ENCODE measurements at places on chromosomes 2 and 18.

GRCh38 chr2:122193622-122194021 lies 438.2 kb downstream of the TSN start:
- no peak for DNase-seq

GRCh38 chr2:10475811-10476660 lies 27.9 kb upstream of the ODC1 start:
- no peak for DNase-seq

- DNase-seq: no peak
Observed at GRCh38 chr2:9613291-9613690, 17.5 kb downstream of the YWHAQ start.

DNA sequence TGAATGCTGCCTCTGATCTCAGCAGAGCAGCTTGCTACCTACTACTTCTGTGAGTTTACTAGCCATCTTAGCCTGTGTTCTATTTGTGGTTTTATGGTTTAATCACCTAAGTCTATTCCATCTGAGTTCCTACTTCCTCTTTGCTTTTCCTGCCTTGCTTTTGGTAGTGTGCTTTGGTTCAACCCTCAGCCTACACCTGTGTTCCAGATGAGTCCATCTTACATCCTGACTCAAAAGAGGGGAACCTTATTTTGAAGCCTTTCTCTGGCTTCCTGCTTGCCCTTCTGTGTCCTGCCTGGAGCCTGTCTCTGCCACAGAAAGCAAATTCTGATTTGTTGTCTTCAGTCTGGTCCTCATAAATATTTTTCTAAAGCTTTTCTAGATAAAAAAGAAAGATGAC lies 530.3 kb upstream of the MEX3C start:
- DNase-seq: no peak

DNA sequence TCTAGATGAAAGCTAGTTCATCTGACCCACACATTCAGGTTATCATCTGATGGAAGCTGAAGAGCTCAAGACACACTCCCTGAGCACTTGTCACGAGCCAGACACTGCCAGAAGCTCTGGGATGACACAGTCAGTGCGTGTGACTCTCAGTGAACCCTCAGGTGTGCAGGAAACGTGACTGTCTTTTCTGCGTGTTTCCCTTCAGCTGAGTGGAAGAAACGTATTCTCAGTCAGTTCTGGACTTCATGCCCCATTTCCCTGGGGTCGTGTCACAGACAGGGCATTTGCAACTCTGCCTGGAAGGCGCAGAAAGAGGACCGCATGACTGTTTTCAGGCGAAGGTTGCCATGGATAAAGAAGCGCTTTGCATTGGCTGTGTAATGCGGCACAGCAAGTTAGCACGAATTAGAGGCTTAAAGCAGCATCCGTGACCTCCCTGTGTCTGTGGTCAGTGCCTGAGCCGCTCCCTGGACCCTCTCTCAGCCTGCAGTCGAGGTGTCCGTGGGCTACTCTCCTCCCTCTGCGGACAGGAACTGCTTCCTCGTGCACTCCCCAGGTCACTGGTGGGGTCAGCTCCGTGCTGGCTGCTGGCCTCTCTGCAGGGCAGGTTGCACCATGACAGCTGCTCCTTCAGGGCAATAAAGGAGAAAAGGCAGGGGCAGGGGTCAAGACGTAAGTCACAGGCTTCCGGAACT lies 3.3 kb upstream of the ALLC start:
- DNase-seq: no peak

DNA sequence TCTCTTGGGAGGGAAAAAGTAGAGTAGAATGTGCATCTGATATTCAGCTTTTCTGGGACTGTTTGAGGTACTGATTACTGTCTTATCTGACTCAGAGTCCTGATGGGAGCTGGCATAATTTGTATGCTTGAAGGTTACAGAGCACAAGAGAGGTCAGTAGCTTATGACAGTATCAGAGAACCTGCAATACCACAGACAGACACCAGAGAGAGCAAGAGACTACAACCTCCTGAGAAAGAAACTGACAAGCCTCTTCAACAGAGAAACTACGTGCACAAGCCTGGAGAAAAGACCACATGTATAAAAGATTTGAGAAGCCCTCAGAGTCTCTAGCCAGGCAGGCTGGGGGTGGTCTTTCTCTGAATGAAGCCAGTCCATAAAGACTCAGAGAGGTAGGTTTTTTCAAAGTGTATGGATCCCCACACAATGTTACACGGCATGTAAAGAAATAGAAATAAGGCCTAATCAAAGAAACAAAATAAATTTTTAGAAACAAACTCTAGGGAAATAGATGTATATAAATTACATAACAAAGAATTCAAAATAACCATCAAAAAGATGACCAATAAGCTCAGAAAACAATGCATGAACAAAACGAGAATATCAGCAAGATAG lies 568.3 kb downstream of the LRRTM4 start:
- peak; percentile 4 for DNase-seq

GRCh38 chr2:232609607-232610006 lies 23.8 kb upstream of the EFHD1 start:
- DNase-seq: no peak

- peak; percentile 65 for DNase-seq
Observed at GRCh38 chr18:63138436-63139340, 180.9 kb downstream of the BCL2 start.

GRCh38 chr2:120465989-120466703 lies 120.2 kb downstream of the INHBB start:
- DNase-seq: no peak

DNA sequence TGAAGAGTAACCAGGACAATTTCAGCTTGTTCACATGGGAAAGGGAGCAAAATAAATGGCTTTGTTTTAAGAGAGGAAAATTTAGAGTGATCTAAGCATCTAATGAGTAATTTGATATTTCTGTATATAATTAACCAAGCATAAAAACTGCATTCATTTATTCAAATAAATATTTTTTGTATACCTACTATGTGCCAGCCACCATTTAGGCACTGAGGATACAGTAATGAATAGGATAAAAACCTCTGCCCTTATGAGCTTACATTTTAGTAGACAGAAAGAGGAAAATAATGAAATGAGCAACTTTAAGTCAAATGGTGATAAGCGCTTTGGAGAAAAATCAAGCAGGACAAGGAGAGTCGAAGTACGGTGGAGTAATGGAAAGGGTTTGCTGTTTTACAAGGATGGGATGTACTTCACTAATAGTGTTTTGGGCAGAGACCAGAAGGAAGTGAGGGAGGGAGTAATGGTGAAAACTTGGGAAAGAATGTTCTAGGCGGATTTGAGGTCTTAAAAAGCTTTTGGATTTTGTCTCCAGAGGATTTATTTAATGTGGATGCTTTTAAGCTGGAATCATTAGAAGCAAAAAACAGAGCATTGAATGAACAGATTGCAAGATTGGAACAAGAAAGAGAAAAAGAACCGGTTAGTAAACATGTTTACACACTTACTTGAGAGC lies 17.4 kb downstream of the NDC80 start:
- no peak for DNase-seq

- DNase-seq: no peak
Observed at GRCh38 chr18:44715842-44716241, 35.2 kb downstream of the SETBP1 start.

DNA sequence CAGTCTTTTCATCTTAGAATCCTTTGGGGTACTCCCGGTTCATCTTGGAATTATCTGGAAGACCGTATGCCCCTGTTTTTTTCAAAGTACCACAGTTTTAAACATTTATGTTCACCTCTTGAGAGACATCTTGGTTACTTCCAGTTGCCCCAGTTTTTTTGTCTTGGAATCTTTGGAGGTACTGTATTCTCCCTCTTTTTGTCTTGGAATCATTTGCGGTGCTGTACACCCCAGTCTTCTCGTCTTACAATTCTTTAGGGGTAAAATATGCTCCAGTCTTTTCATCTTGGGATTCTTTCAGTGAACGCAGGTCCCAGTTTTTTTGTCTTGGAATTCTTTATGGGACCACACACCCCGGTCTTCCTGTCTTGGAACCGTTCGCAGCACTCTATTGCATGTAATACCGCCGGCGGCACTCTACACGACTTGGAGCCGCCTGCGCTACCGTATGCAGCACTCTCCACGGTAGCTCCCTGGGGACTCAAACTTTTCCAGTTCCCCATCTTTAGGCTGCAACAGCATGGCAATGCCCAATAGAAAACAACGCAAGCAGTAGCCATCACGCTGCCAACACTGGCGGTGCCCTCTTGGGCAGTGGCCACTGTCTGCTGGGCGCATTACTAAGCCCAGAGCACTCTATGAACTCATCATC lies 21.2 kb upstream of the ZDBF2 start:
- no peak for DNase-seq

DNA sequence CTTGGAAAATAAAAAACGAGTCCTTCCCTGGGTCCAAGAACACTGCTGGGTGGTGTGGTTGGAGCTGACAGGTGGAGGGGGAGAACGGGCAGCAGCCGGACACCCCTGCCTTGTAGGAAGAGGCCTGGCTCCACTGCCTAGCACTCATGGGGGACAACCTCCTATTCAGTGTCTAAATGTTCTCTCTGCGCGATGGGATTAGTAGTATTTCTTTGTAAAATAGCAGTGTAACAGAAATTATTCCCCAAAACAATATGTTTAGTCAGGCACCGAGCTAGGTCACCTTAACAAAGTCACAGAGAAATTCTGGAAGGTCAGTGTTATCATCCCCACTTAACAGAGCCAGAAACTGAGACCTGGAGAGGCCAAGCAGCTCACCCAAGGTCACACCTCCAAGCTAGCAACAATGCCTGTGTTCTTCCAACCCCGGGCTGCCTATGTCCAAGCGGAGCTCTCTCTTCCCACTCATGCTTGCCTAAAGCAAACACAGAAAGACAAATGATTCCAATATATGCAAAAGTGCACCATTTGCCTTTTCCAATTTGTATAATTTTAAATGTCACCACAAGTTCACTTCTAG lies 68.0 kb downstream of the STEAP3 start:
- no peak for DNase-seq

DNA sequence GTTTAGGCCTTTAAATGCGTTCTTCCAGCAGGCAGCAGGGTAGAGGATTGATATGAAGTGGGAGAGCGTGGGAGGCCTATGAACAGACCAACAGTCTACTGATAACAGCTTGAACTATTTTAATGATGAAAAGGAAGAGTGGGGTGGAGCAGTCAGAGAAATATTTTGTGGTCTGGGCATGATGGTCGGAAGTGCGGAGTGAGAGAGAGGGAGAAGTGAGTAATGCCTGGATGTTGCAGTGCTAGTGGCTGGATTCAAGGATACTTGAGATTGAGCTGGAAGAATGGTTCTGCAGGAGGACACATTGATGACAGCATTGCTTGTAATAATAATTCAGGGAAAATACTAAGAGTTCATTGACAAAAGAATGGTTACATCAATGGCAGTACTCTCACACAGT lies 151.0 kb upstream of the DAPL1 start:
- DNase-seq: no peak

- DNase-seq: peak; percentile 45
Observed at GRCh38 chr2:84495539-84496146, 20.7 kb upstream of the DNAH6 start.

- DNase-seq: no peak
Observed at GRCh38 chr2:181106229-181106628, 125.8 kb downstream of the UBE2E3 start.

- DNase-seq: no peak
Observed at GRCh38 chr18:61714421-61714820, 178.4 kb downstream of the RNF152 start.

- no peak for DNase-seq
Observed at GRCh38 chr2:232132181-232132580, 170.7 kb downstream of the DIS3L2 start.

DNA sequence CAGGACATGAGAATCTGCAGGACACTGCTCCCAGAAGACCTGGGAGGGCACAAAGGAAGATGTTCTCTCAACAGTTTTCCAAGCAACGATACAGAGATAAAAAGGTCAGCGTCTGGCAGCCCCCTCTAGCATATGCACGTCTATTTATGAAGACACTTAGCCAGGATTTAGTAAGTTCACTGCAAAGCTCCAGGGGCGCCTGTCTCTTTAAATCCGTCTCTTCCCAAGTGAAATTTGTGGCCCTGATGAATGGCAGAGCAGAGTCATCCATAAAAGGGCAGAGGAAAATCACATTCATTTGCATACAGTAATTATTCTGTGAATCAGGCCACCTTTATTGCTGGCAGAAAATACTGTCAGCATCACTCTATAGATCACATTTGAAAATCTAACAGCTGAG lies 390.9 kb upstream of the SMIM21 start:
- DNase-seq: no peak

- DNase-seq: no peak
Observed at GRCh38 chr2:31196622-31197021, 20.7 kb downstream of the CAPN14 start.

GRCh38 chr2:68765739-68766375 lies 31.2 kb downstream of the ARHGAP25 start:
- DNase-seq: no peak

DNA sequence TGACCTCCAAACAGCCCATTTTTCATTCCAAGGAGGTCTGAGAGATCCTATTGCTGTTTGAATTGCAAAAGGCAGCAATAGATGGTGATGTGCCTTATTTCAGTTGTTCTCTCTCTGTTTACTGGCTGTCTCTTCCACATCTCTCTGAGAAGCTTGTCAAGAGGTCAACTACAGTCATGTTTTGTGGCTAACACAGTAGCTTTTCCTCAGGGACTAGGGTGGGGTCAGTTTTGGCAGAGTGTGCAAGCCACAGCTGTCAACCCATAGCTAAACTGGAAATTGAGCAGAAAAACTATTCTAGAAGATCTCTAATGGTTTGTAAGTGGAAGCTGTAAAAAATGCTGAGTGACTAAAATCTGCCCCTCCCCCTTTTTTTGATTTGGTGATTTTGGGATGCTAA lies 67.1 kb downstream of the DIS3L2 start:
- no peak for DNase-seq

- no peak for DNase-seq
Observed at GRCh38 chr2:16394072-16394985, 271.3 kb downstream of the CYRIA start.

DNA sequence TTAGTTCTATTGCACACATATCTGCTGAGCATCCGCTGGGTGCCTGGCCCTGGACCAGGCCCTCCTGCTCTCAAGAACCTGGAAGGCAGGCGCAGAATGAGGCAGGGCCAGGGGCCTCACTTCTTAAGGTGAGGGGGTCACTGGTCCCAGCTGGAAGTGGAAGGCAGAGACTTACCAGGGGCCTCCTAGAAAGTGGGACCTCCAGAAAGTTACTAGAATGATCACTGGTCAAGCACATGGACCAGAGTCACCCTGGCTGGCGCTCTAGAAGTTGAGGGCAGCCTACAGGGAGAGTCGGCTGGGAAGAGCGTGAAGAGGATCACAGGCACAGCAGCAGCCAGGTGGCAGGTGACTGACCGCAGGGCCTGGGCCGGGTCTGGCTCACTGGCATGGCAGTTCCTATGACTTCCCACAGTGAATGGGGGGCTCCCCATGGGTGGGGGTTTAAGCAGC lies 26.1 kb upstream of the MAL start:
- DNase-seq: no peak

- no peak for DNase-seq
Observed at GRCh38 chr2:96264086-96264485, 1.7 kb downstream of the TMEM127 start.

GRCh38 chr2:159760326-159760725 lies 37.7 kb downstream of the CD302 start:
- DNase-seq: no peak
